ENCODE measurements at places on chromosomes 4 and X. TPM values are rescaled to one million over a fixed set of nuclear protein-coding genes. Genes with fewer than 3 reads are reported as not detected.

Gene IL1RAPL2
- polyA plus RNA-seq = 1.1 TPM

Gene NLGN4X
- polyA plus RNA-seq = 11.9 TPM

Gene TEX13C
- not detected for polyA plus RNA-seq

Gene PRDM5
- 23.6 TPM for polyA plus RNA-seq

Gene UGT2A3
- polyA plus RNA-seq = 63.1 TPM

Gene SLC25A53
- polyA plus RNA-seq = 15.3 TPM

Gene CHRDL1
- polyA plus RNA-seq = 12.9 TPM

Gene SPANXN4
- polyA plus RNA-seq = not detected

Gene C4orf50
- polyA plus RNA-seq = 0.02 TPM

Gene GLA
- 39.4 TPM for polyA plus RNA-seq

Gene PALLD
- polyA plus RNA-seq = 203 TPM

Gene PDLIM3
- 4.0 TPM for polyA plus RNA-seq

Gene PRR32
- not detected for polyA plus RNA-seq

Gene BEX2
- 93.2 TPM for polyA plus RNA-seq

Gene NEIL3
- polyA plus RNA-seq = 9.3 TPM

Gene ARHGAP36
- 0.15 TPM for polyA plus RNA-seq

Gene CENPVL2
- 0.28 TPM for polyA plus RNA-seq

Gene EXOC1L
- polyA plus RNA-seq = not detected

Gene NMU
- 7.7 TPM for polyA plus RNA-seq

Gene FGF5
- 0.03 TPM for polyA plus RNA-seq

Gene CDKN2AIP
- 33.7 TPM for polyA plus RNA-seq

Gene FAM9B
- 0.25 TPM for polyA plus RNA-seq

Gene TMEM156
- 3.0 TPM for polyA plus RNA-seq

Gene PPEF2
- 0.58 TPM for polyA plus RNA-seq

Gene PAGE4
- 0.30 TPM for polyA plus RNA-seq

Gene CLNK
- polyA plus RNA-seq = 0.91 TPM

Gene PDCL2
- not detected for polyA plus RNA-seq

Gene ZAR1
- polyA plus RNA-seq = not detected

Gene ADH1C
- polyA plus RNA-seq = 77.4 TPM

Gene CNKSR2
- polyA plus RNA-seq = 1.9 TPM

Gene ARX
- not detected for polyA plus RNA-seq

Gene TBX22
- 3.1 TPM for polyA plus RNA-seq

Gene MAOA
- 19.4 TPM for polyA plus RNA-seq

Gene ERAS
- not detected for polyA plus RNA-seq

Gene C4orf51
- polyA plus RNA-seq = not detected

Gene G6PD
- polyA plus RNA-seq = 41.7 TPM

Gene ADRA2C
- polyA plus RNA-seq = 7.2 TPM

Gene SSX3
- polyA plus RNA-seq = not detected

Gene SLC49A3
- 3.7 TPM for polyA plus RNA-seq

Gene ZMAT1
- 46.6 TPM for polyA plus RNA-seq

Gene RBMXL3
- not detected for polyA plus RNA-seq

Gene CENPE
- 20.6 TPM for polyA plus RNA-seq

Gene PCSK1N
- 11.5 TPM for polyA plus RNA-seq

Gene PGAM4
- polyA plus RNA-seq = 0.52 TPM

Gene LRP2BP
- polyA plus RNA-seq = 6.9 TPM

Gene RAB39B
- 4.0 TPM for polyA plus RNA-seq

Gene GALNTL6
- 0.78 TPM for polyA plus RNA-seq

Measured in left kidney (tissue), 8 donors.